ENCODE measurements at places on chromosomes 2 and 18.

DNA sequence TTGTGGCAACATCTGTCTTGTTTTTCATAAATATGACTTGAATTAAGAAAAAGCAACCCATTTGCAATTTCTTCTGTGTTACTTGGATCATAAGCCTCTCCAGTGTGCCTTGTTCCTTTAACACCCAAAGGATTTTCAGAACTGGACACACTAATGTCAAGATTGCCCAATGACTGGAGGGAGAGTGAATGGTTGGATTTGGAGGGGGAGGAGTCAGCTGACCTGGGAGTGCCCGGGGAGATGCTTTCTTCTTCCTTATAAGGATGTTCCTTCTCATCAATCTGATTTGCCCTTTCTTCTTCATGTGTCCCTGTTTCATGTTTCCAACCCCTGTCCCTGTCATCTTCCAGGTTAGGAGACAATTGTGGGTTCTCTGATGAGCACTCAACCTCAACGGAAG lies 48.8 kb downstream of the ALPK2 start:
- no peak for DNase-seq

GRCh38 chr18:2040279-2040678 lies 531.0 kb downstream of the METTL4 start:
- DNase-seq: no peak

DNA sequence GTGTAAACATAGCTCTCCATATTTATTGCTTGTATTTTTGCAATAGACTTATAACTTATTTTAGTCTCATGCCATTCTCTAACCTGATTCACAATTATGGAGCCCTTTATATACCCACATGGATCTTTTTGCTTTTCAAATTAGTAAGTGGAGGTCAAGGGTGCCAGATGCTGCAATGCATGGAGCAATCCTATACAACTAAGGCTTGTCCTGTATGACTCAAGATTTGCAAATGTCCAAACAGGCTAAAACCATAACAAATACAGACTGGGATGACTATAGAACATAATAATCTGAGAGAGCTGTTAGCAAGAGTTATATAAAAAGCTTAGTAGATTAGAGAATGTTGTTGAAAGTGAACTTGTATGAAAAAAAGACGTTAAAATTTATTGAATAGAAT lies 690.4 kb upstream of the NRXN1 start:
- DNase-seq: no peak

GRCh38 chr2:165621086-165621560 lies 151.6 kb downstream of the CSRNP3 start:
- DNase-seq: no peak

DNA sequence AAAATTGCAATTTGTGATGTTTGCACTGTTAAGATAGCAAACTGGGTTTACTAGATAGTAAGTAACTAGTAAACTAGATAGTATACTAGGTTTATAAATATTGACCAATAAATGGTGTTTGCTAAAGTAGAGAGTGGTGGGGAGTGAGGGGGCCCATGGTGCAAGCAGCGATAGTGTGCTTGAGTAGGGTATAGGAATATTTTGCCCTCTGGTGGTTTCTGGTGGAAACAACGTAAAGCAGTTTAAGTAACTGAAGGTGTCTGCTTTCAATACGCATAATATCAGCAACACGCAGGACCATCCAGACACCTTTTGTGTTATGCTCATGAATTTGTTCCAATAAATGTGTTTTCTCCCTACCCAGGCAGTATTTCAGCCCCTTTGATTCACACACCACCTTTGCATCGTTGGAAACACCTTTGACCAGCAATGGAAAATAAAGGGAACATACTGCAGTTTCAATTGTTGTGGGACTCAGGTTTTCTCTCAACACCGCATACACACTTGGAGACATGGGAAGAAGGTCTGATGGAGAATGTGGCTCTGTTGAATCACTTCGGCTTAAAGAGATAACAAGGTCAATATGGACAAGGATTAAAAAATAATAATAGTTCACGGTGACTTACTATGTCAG lies 16.7 kb upstream of the STAT1 start:
- no peak for DNase-seq

Data from stimulated activated CD4-positive, alpha-beta T cell treated with anti-CD3 and anti-CD28 coated beads, Interleukin-1b, Interleukin-23, amount 100 ng/mL, for 1 hour (primary cell).